Lower leg skin (tissue), 4 donors: ENCODE measurements at places on chromosomes 2 and 18. TPM values are rescaled to one million over a fixed set of nuclear protein-coding genes. Genes with fewer than 3 reads are reported as not detected.

The VSNL1 gene
- total RNA-seq = 8.9 TPM

The CKAP2L gene
- total RNA-seq = 11.3 TPM

The CLEC4F gene
- 0.64 TPM for total RNA-seq

The PAX8 gene
- 3.6 TPM for total RNA-seq

The MDH1B gene
- total RNA-seq = 0.10 TPM

The ONECUT2 gene
- 0.06 TPM for total RNA-seq

The FTCDNL1 gene
- total RNA-seq = 2.7 TPM

The CTLA4 gene
- not detected for total RNA-seq

The ABCG8 gene
- not detected for total RNA-seq

The ATG16L1 gene
- total RNA-seq = 39.2 TPM

The TAF1B gene
- 11.2 TPM for total RNA-seq

The POTEF gene
- total RNA-seq = not detected

The CENPA gene
- total RNA-seq = 0.91 TPM

The ZAP70 gene
- 1.4 TPM for total RNA-seq

The MATN3 gene
- total RNA-seq = 0.39 TPM

The ATP6V1C2 gene
- 130 TPM for total RNA-seq

The TAF4B gene
- total RNA-seq = 18.8 TPM

The TUBA4B gene
- not detected for total RNA-seq

The CHRNG gene
- not detected for total RNA-seq

The HSBP1L1 gene
- 67.9 TPM for total RNA-seq

The ANO7 gene
- total RNA-seq = 0.49 TPM

The ATAD2B gene
- total RNA-seq = 27.4 TPM

The CSRNP3 gene
- 14.1 TPM for total RNA-seq

The GPR55 gene
- total RNA-seq = not detected

The EIPR1 gene
- 22.6 TPM for total RNA-seq

The DYNAP gene
- total RNA-seq = not detected

The CDH20 gene
- total RNA-seq = 2.9 TPM

The MYO5B gene
- 55.2 TPM for total RNA-seq

The DCC gene
- not detected for total RNA-seq

The AQP4 gene
- total RNA-seq = 3.3 TPM

The CDH2 gene
- total RNA-seq = 0.13 TPM

The BCL11A gene
- 62.9 TPM for total RNA-seq

The SFXN5 gene
- 8.4 TPM for total RNA-seq

The FLACC1 gene
- 0.69 TPM for total RNA-seq

The MBD5 gene
- 22.3 TPM for total RNA-seq

The MEIS1 gene
- 9.2 TPM for total RNA-seq

The SERPINB4 gene
- not detected for total RNA-seq

The IHH gene
- total RNA-seq = not detected
